ENCODE measurements at places on chromosomes 2 and 18. TPM values are rescaled to one million over a fixed set of nuclear protein-coding genes. Genes with fewer than 3 reads are reported as not detected.

DNA sequence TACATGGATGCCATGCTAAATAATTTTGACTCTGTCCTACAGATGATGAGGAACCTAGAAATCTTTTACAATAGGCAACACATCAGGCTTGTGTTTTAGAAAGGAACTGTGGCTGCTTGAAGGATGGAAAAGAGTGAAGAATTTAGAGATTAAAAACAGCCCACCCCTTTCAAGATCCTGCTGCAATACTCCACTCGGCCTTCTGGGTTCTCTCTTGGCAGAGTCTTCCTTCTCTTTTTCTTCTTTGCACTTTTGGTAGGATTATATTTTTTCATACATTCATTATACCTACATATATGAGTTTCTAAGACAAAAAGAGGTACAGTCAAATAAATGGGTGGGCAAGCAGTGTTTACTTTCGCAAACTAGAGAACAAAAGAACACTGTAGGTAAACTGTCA lies 474.3 kb downstream of the ERBB4 start:
- no peak overlapping the region for H3K4me3 ChIP-seq
- H3K27ac ChIP-seq, result no peak overlapping the region
- H3K36me3 ChIP-seq, result no peaks in the 10 kb centered on the region
- no peaks in the 10 kb centered on the region for H3K4me1 ChIP-seq

DNA sequence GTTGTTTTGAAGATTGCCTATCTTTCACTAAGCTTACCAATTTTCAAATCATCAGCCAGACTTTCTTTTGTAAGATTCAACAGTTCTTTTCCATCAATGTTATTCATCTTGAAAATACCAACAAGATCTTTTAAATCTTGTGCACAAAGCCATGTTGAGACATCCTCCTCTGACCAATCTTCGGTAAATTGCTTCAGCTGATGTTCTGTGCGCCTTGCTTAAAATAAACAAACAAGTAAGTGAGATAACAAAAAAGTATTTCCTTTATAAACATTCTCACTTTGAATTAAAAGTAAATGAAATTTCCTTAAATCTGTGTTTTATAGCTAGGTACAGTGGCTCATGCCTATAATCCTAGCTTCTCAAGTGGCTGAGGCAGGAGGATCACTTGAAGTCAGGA lies 30.3 kb downstream of the WDSUB1 start:
- H3K4me3 ChIP-seq, result no peak overlapping the region
- H3K4me1 ChIP-seq, result peaks cover 6% of the 10 kb centered on the region
- DNase-seq, result peak; percentile 90
- H3K27me3 ChIP-seq, result no peaks in the 10 kb centered on the region
- H3K36me3 ChIP-seq, result peaks cover 6% of the 10 kb centered on the region

- no peaks in the 10 kb centered on the region for H3K36me3 ChIP-seq
- H3K4me3 ChIP-seq, result no peak overlapping the region
- H3K27ac ChIP-seq, result no peak overlapping the region
- H3K4me1 ChIP-seq, result no peaks in the 10 kb centered on the region
- no peaks in the 10 kb centered on the region for H3K27me3 ChIP-seq
Measured at GRCh38 chr2:235924675-235925063, 243.5 kb downstream of the GBX2 start.

DNA sequence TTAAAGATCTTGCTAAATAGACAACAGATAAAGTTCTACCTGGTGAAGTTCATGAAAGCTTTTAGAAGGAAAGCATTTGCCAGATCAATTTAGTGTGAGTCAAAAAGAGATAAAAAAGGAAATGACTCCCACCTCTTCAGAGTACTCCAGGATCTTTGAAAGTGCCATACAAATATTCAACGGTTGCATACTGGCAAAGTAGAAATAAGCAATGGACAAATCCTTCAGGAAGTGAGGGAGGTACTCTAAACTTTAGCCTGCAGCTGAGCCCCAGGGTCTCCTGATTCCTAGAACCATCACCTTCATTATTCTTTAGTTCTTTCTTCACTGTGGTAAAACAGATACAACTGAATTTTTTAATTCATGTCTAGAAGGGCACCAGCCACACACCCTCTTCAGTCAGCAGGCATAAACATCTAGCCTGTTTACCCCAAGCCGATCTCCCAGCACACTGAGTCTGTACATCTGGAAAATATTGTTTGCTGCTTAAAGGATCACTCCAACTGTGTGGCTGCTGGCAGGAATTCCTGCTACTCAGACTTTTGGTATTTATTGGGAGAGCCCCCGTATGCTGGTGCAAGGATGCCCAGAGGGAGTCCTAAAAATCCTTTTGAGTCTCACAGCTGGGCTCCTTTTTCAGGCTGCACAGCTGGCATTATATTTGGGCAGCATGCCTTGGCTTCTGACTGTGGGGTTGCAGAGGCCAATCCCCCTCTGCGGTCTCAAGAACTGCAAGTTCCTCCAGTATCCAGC lies 72.3 kb upstream of the SESTD1 start:
- H3K36me3 ChIP-seq, result no peaks in the 10 kb centered on the region
- H3K4me3 ChIP-seq, result no peak overlapping the region
- H3K4me1 ChIP-seq, result peaks cover 2% of the 10 kb centered on the region

DNA sequence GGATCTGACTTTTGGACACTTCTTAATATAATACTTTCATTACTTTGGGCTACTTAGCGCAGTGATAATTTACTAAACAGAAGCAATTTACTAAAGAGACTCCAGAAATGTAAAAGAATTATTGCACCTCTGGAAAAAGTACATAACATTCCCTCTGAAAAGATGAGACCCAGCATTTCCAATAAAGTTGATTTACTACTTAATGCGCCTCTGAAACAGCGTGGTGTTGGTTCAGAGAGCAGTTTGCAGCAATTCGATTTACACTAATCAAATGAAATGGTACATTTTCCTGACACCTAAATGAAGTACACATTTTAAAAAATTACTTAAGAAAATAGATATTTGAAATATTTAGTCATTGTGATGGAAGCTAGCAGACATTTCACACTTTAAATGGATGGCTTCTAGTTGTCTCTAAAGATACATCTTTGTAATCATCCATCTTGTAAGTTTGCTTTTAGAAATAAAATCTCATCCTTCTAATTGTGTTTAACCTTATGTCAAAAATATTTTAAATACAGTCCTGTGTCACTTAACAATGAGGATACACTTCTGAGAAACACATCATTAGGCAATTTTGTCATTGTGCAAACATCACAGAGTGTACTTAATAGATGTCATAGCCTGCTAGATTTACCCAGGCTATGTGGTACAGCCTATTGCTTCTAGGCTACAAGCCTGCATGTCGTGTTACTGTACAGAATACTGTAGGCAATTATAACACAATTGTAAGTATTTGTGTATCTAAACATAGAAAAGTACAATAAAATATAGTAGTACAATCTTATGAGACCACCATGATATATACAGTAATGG lies 284.6 kb upstream of the UBE2E3 start:
- no peak overlapping the region for H3K4me3 ChIP-seq
- H3K36me3 ChIP-seq, result no peaks in the 10 kb centered on the region
- no peak for DNase-seq
- no peaks in the 10 kb centered on the region for H3K27me3 ChIP-seq

DNA sequence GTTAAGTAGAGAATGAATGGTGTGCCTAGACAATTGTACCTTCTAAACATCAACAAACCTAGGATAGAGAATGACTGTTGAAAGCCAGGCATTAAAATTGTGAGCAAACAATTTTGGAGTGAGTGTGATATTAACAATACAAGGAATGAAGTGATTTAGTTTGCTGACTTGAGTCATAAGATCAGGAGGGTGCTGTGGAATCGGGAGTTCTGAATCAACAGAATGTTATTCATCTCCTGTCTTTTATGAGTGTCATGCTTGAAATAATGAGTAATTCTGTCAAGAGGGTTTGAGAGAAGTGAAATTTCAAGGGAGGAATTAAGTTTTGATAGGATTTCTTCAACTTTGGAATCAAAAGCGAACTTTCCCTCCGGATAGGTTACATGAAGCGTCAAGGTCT lies 214.4 kb upstream of the DSEL start:
- no peak overlapping the region for H3K27ac ChIP-seq
- no peaks in the 10 kb centered on the region for H3K36me3 ChIP-seq
- peak; percentile 76 for DNase-seq
- H3K4me3 ChIP-seq, result no peak overlapping the region
- no peaks in the 10 kb centered on the region for H3K4me1 ChIP-seq

DNA sequence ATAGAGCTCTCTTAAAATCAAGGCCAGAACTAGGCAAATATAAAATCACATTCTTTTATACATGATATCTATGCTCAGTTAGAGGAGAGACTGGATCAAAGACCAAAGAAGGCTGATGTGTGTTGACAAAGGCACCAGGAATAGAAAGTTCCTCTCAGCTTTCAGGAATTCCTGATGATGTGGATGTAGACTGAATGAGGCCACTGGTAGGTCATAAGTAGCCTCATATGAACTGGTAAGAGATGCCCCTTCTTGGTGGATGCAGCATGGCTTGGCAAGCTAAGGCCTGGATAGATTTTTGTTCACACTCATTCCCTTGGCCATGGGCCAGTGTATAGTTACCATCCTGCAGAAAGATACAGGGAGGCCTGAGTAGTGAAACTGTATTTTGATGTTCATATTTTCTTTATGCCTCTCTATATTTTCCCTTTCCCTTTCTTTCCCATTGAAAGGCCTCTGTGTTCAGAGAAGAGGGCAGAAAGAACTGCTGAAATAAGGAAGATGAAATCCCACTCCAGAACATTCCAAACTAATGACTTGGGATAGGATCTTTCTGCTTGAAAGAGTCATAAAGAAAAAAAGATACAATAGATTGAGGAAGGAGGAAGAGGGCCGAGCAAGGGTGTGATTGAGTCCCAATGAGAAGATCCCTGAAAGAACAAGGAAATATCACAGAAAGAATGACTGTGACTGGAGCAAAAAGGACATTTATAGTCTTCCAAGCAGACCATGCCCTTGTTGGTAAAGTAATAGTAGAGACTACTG lies 2182.7 kb upstream of the PIK3C3 start:
- no peaks in the 10 kb centered on the region for H3K36me3 ChIP-seq
- H3K4me1 ChIP-seq, result peaks cover 2% of the 10 kb centered on the region
- no peak overlapping the region for H3K27ac ChIP-seq
- no peaks in the 10 kb centered on the region for H3K27me3 ChIP-seq

DNA sequence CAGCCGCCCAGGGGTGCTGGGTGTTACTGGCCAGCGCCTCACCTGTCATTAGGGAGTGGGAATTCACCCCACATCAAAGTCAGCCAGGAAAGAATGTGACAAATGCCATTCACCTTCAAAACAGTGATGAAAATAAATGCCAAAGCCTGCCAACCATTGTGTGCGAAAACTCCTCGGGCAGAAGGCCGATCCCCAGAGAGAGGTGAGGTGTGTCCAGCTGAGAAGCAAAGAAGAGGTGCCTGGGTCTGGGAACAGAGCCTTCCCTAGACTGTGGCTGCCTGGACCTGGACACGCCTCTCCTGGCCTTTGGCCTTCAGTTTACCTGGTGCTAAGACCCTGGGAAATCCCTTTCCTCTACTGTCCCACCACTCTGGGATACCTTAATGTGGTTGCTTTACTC lies 142.7 kb downstream of the CYP26B1 start:
- H3K36me3 ChIP-seq, result no peaks in the 10 kb centered on the region
- H3K27ac ChIP-seq, result no peak overlapping the region
- no peak overlapping the region for H3K4me3 ChIP-seq
- no peaks in the 10 kb centered on the region for H3K4me1 ChIP-seq
- H3K27me3 ChIP-seq, result peaks cover 10% of the 10 kb centered on the region
- DNase-seq, result no peak

GRCh38 chr2:198880421-198880820 lies 577.3 kb downstream of the SATB2 start:
- no peak overlapping the region for H3K27ac ChIP-seq
- DNase-seq, result no peak
- no peaks in the 10 kb centered on the region for H3K36me3 ChIP-seq
- H3K4me1 ChIP-seq, result peaks cover 4% of the 10 kb centered on the region
- no peak overlapping the region for H3K4me3 ChIP-seq

- H3K4me3 ChIP-seq, result peak overlapping the region; percentile 74
- H3K27ac ChIP-seq, result peak overlapping the region; percentile 92
- peaks cover 10% of the 10 kb centered on the region for H3K36me3 ChIP-seq
- H3K4me1 ChIP-seq, result peaks cover 19% of the 10 kb centered on the region
Measured at GRCh38 chr2:33136566-33136965, 189.8 kb downstream of the LTBP1 start.

- peak; percentile 45 for DNase-seq
- no peak overlapping the region for H3K27ac ChIP-seq
- H3K4me3 ChIP-seq, result no peak overlapping the region
- H3K27me3 ChIP-seq, result no peaks in the 10 kb centered on the region
- no peaks in the 10 kb centered on the region for H3K36me3 ChIP-seq
Measured at GRCh38 chr2:108382196-108382595, 4.4 kb downstream of the SULT1C4 start.

GRCh38 chr18:21714474-21714873 lies 9.9 kb upstream of the ABHD3 start:
- no peak for DNase-seq
- no peak overlapping the region for H3K4me3 ChIP-seq
- peaks cover 3% of the 10 kb centered on the region for H3K27me3 ChIP-seq
- H3K4me1 ChIP-seq, result no peaks in the 10 kb centered on the region
- H3K36me3 ChIP-seq, result no peaks in the 10 kb centered on the region

DNA sequence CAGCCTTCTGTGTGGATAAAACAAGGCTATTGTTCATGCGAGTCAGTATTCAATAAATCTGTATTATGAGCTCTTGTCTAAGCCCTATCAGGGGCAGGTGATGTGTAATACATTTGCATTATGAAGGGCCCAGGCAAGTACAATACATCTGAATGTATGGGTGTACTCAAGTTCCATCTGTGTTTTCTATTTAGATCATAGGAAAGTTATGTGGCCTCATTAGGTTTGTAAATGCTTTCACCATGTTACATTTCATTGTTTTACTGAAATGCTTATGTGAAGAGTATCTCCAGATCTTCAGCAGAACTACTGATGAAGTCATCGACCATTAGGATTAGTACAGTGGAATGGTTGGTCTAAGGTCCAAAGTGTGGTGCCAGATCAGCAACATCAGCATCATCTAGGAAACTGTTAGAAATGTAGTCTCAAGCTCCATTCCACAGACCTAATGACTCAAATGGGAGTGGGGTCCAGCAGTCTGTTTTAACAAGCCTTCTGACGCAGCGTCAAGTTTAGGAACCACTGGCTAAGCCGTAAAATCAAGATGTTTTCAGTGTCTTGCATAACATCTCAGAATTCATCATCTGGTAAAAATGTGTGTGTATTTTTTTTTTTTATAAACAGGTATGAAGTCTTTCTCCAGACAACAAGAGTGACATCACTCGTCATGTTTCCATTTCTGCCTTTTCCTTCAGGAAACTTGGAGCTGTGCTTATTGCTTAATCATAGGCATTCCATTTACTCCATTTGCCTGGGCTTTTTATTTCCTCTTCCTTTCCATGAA lies 80.5 kb downstream of the LYPD6 start:
- H3K36me3 ChIP-seq, result no peaks in the 10 kb centered on the region
- no peak overlapping the region for H3K27ac ChIP-seq
- no peak overlapping the region for H3K4me3 ChIP-seq
- H3K4me1 ChIP-seq, result no peaks in the 10 kb centered on the region
- DNase-seq, result peak; percentile 8
- H3K27me3 ChIP-seq, result no peaks in the 10 kb centered on the region

The ASTL gene
- not detected for total RNA-seq

The ACTR1B gene
- 34.2 TPM for total RNA-seq

All from IMR-90 (cell line).